ENCODE measurements at places on chromosomes 5 and 9.

GRCh38 chr5:26572480-26572879 is 465.9 kb downstream of the CDH9 start:
- DNase-seq = no peak

- no peak for DNase-seq
Measured at GRCh38 chr5:138706655-138707480, 46.4 kb upstream of the CTNNA1 start.

GRCh38 chr5:100446879-100447430 is 88.2 kb upstream of the FAM174A start:
- DNase-seq = no peak

GRCh38 chr5:16963821-16964220 is 27.7 kb upstream of the MYO10 start:
- no peak for DNase-seq

DNA sequence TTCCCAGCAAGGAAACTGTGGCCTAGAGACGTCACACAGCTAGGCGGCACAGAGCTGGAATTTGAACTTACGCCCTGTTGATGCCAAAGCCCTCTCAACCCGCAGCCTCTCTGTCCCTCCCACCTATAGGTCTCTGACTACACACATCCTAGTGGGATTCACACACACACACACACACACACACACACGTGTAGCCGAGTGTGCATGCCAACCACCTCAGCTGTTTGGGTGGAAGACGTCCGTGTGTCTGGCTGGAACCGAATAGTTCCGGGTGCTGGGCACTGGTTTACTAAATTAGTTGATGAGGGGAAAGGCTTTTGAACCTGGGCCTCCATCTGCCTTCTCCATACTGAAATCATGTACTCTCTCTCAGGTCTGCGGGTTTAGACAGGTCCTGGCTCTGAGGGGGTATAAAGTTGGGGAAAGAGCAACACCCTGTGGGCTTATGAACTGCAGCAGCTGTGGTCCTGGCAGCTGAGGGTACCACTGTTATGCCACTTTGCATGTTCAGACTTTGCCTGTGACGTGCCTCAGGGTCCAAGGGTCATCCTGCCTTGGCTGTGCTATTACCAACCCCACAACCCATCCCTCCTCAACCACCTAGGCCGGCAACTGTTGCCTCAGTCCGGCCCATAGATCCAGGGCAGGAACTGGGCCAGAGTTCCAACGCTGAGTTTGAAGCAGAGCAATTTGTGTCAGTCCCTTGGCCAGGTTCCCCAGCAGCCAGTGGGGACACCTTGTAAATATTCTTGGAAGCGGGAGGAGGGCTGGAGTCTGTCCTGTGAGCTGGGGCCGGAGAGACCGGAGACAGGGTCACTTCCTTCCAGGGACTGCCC is 50.5 kb downstream of the PSD2 start:
- no peak for DNase-seq

DNA sequence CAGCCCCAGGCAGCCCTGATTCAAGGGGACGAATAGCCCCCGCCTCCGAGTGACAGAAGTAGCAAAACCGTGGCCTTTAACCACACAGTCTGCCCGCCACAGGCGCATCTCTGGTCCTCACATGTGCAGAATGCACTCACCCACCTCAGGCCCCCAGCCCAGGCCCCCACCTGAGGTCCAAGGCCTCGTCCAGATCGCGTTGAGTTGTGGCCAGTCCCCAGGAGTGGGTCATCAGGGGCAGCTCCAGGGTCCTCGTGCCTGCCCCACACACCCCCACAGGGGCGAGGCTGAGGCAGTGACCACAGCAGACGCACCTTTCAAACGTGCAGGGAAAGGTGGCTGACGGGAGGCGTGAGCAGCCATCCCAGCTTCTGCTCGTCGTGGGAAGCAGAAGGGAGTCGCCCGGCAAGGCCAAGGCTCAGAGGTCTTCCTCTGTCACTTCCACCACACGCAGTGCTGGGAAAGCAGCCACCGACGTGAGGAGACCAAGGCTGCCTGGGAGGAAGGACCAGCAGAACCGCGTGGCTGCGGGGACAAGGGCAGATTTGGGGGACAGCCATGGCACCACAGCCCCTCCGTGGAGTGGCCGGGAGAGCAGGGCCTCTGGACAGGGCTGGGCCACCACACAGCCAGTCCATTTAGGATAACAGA is 77.8 kb upstream of the OTULINL start:
- DNase-seq = no peak

GRCh38 chr5:81269751-81270393 is 31.5 kb upstream of the ZCCHC9 start:
- DNase-seq = no peak

DNA sequence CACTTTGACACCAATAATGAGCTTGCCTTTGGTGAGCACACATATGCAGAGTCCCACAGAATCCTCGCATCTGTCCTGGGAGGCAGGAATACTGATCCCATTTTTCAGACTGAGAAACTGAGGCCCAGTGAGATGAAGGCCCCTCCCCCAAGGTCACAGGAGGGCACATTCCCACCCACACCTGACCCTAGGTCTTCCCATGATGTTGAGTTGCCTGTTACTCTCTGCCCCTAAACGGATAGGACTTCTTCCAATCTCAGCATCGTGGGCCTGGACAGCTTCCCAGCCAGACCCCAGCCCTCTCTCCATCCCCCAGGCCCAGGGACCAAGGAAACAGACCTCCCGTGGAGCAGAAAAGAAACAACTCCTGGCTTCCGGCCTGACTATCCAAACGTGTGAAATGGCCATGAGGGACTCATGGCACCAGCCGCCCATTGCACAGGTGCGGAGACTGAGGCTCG is 877 bp downstream of the SH3GLB2 start:
- no peak for DNase-seq

DNA sequence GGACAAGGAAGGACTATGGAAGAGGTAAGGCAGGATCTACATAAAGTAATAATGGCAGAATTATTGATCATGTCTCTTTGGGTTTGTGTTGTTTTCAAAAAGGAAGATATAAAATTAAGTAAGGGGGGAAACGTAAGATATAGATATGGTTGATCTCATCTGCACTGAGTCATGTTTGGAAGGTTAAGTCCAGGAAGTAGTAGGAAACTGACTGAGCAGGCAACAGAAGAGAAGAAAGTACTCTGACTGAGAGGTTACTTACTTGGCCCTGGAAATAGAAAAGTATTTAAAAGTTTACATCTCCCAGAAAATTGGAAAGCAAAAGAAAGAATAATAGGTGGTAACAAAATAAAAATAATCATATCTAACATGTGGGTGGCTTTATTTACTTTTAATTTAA is 405.3 kb upstream of the RGMB start:
- no peak for DNase-seq

- DNase-seq = no peak
Measured at GRCh38 chr9:98929071-98929470, 14.6 kb upstream of the COL15A1 start.

DNA sequence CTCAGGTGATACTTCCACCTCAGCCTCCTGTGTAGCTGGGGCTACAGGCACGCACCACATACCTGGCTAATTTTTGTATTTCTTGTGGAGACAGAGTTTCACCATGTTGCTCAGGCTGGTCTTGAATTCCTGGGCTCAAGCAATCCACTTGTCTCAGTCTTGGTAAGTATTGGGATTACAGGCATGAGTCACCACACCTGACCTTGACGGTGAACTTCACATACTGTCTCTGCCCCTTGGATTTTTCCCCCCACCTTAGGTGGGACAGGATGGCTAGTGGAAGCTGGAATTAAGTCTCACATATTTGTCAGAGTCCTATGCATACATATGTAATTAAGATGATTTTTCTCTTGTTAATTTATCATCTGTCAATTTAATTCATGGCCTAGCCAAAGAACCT is 20.9 kb upstream of the RFK start:
- DNase-seq = no peak

- DNase-seq = no peak
Measured at GRCh38 chr5:154840435-154841272, 9.7 kb downstream of the FAXDC2 start.

DNA sequence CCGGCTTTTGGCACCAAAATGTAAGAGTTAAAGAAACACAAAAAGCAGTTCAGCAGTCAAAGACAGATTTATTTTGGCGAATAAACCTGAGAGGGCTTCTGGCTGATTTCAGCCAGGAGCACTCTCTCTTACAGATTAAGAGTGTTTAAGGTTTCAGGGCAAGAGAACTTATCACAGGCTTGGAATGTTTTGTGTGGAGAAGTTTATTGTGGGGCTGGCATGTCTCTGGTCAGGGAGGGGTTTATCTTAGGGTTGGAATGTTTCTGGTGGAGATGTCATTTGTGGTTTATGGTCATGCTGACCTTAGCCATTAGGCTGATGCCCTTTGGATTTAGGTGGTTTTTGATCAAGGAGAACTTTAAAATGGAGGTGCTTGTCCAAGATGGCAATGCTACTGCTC is 622.3 kb upstream of the PTPRD start:
- DNase-seq = no peak

- no peak for DNase-seq
Measured at GRCh38 chr5:135846311-135846710, 11.8 kb downstream of the SLC25A48 start.
